Fibroblast of skin of scalp (primary cell): ENCODE measurements at places on chromosomes 13 and 19.

- DNase-seq: no peak
Observed at GRCh38 chr19:10333758-10334587, 644 bp upstream of the RAVER1 start.

DNA sequence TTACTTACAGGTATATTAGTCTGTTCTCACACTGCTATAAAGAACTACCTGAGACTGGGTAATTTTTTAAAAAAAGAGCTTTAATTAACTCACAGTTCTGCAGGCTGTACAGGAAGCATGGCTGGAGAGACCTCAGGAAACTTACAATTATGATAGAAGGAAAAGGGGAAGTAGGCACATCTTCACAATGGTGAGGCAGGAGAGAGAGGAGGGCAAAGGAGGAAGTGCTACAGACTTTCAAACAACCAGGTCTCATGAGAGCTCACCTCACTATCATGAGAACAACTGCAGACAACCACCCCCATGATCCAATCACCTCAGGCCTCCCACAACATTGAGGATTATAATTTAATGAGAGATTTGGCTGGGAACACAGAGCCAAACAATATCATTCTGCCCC, 511.7 kb downstream of the SLITRK6 start:
- DNase-seq: no peak

DNA sequence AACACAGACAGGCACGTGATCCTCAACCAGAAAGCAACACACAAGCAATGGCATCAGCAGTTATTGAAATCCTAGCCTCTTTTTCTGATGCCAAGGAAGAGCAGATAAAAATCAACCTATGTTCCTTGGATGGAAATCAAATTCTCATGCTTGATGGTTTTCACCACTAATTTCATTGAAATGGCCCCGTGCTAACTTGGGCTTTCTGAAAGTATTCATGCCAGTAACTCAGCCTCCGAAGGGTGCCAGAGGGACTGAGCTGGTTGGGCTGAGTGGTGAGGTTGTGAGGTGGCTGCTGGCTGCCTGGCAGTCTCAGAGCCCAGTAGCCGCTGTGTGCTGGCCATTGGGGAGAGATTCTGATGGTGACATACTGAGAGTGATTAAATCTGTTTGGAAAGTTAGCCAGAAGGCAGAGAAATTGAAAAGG, 309.3 kb downstream of the DCT start:
- DNase-seq: peak; percentile 9

DNA sequence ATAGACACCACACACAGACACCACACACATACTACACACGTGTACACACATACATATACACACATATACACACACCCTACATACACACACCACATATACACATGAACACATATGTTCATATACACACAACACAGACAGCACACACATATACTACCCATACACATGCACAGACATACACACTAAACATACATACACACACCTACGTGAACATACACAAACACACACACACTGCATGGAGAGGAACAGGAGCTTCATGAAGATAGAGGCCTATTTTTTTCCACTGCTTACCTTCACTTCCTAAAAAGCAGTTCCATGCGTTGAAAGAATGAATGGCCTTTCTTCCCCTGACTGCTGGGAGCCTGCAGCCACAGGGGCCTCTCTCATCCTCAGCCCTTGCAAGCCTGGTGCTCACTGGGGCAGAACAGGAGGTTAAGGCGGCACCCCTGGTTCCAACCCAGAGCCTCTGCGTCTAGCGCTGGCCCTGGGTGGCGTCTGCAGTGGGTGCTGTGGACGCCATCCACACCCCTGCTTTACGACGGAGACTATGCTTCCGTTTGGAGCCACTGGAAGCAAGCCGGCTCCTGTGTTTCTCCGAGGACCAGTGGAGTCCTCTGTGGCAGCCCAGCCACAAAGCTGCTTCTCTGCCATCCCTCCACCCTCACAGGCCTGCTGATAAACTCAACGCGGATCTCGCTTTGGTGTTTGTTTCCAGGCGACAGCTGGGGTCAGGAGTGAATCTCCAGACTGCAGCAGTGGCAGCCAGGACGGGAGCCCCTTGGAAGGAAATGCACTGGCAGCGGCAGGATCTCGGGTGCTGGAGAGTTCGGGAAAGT, 1.9 kb upstream of the RASA3 start:
- no peak for DNase-seq

DNA sequence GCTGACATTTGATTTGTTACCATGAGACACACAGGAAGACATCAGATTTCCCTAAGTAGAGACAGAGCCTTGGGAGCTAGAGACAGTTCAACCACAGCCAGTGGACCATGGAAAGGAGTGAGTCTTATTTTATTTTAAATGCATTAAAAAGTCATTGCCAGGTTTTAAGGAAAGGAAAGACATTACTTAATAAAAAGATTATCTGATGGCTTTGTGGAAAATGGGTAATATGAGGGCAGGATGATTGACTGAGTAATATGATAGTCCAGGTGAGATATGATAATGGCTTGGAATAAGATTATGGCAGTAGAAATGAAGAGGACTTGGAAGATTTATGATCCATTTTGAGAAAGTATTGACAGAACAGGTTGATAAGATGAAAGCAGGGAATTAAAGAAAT, 580.1 kb downstream of the GPC5 start:
- no peak for DNase-seq
